ENCODE measurements at places on chromosomes 1 and 21. TPM values are rescaled to one million over a fixed set of nuclear protein-coding genes. Genes with fewer than 3 reads are reported as not detected.

TRIM58 gene
- 1.5 TPM for total RNA-seq

AADACL3 gene
- total RNA-seq = not detected

CD244 gene
- not detected for total RNA-seq

- no peak for DNase-seq
Observed at GRCh38 chr1:2951856-2952255, 69.4 kb upstream of the ACTRT2 start.

DNA sequence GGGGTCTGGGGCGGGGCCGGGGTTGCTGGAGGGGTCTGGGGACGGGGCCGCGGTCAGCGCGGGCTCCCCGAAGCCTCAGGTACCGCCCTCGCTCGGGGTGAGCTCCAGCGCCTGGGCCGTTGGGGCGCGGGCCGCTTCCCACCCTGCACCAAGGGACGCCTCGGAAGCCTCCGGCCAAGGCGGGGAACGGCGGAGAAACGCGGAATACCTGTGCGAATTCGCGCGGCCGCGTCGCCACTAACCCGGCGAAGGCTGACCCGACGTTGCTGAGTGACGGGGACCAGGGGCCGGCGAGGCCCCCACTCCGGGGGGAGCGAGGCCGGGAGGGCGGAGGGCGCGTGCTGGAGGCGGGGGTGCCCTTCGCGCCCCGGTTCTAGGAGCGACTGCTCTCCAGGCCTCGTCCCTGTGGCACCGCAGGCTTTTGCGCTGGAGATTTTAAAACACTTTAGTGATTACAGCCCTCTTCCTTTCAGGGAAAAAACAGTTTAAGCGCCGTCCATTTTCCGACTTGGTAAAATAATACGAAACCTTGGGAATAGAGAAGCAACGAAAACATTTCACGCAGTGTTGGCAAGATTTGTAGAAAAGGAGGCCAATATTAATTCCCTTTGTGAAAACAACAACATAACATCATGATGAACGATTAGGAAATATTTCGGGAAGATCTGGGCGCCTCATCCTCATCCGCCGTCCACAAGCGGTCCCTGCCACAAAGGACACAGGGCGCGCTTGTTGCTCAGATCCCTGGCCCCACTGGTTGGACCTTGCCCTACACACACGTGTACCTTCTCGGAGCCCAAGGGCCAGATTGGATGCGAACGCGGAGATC lies 971 bp upstream of the GNG4 start:
- no peak for DNase-seq

DNA sequence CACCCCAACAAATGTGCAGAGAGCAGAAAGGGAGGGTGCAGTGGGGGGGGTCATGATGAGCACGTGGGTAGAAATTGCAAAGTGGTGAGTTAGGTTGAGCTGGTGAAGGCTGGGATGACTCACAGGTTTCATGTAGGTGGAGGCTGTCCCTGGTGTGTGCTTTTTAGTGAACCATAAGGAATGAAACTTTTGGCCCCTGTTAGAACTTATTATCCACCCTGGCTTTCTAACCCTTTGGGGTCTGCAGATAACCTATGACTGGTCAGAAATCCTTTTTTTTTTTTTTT lies 46.9 kb downstream of the DOP1B start:
- DNase-seq = peak; percentile 55
